HAP-1 (cell line): ENCODE measurements at places on chromosomes 1 and 21.
A peak's percentile ranks its signal among the peaks of the same experiment; 100 is the strongest.

DNA sequence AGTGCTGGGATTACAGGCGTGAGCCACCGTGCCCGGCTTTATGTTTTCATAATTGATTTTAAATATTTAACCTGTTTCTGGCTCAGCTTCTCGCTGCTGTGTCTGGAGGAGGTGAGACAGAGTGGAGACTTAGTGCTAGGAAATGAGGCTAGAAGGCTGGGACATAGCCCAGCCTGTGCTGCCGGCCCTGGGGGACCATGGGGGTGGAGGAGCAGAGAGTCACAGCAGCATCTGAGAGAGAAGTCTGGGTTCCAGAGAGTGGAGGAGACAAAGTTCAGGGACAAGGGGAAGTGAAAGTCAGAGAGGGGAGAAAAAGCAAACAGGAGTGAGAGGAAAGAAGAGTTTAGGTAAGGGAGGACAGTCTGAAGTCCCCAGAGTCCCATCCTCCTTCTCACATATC is 71.9 kb downstream of the LHX9 start:
- no peak for DNase-seq

DNA sequence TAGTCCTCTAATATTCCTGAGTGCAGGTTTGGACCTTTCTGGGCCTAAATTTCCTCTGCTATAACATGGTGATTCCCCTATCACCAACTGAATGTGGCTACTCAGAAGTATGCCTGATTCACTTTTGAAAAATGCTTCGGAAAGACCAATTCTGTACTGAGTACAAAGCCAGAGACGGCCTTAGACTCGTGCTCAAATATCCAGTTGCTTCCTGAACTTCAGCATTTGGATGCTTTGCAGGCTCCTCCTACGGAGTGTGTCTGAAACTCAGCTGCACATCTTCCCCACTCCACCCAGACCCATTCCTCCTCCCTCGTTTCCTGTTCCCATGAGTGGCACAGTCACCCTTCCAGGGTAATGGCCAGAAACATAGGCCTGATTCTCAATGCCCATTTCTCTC is 98.4 kb upstream of the GADD45A start:
- DNase-seq, result no peak

DNA sequence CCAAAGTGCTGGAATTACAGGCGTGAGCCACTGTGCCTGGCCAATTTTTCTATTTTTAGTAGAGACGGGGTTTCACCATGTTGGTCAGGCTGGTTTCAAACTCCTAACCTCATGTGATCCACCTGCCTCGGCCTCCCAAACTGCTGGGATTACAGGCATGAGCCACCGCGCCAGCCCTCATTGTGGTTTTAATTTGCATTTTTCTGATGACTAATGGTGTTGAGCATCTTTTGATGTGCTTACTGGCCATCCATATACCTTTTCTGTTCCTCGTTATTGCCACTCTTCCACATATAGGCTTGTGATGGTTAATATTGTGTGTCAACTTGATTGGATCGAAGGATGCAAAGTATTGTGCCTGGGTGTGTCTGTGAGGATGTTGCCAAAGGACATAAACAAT is 17.4 kb upstream of the ENAH start:
- DNase-seq, result no peak

DNA sequence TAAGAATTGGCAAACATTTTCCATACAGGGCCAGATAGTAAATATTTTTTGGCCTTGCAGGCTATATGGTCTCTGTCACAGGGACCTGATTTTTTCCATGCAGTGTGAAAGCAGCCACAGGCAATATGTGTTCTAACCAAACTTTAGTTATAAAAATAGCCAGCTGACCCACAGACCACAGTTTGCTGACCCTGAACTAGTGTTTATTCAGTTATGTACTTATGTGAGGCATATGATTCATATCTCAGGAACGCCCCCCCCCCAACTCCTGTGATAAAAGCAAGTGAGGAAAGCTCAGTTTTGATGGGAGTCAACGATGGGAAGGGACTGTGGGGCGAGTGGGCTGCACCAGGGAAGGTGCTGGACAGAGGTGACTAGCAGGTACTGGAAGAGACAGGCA is 80.1 kb downstream of the HMGB4 start:
- DNase-seq, result no peak

- no peak for DNase-seq
Observed at GRCh38 chr1:9841460-9841859, 17.7 kb upstream of the CLSTN1 start.

GRCh38 chr1:210899676-210900075 is 234.3 kb downstream of the KCNH1 start:
- no peak for DNase-seq

DNA sequence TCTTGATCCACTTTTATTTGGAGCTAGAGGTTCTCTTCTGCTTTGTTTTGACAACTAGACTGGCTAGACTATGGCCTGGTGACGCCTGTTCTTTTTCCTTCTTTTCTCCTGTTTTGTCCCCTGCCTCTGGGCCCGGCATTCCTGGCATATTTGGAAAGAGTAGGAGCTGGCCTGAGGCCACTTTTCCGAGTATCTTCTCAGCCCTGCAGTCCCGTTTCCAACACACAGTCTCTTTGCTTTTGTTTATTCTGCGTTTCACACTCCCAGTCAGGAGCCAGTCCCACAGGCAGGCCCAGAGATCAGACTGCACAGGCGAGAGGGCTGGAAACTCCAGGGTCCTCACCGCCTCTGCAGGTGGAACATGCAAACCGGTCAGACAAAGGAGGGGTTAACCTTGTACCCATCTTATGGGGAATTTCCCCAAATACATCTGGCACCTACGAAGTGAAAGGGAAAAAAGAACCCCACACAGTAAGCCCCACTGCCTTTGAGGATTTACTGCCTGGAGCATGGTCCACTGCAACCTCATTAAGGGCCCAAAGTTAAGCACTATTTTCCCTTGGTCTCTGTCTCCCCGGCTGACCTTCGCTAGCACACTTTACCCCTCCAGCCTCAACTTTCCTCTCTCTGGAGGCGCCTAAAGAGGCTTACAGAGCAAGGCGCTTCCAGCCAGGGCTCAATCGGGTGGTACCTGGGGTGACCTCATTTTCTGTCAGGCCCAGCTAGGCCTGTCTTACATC is 141.1 kb downstream of the TOMM20 start:
- peak; percentile 82 for DNase-seq

DNA sequence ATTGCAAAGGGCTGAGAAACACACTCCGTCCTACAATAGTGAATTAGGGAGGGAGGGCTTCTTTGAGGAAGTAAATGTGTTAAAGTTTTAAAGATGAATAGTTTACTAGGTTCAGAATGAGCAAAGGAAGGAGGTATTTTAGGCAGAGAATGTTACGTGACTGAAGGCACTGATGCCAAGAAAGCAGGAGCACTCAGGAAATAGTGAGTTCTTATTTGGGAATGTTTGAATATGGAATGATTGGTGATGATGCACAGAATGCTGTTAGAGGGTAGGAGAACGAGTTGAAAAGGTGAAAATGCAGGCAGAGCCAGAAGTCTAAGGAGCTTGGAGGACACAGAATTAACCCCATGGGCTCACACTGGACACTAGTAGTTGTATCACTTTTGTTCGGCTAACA is 108.0 kb downstream of the NRIP1 start:
- no peak for DNase-seq

- peak; percentile 43 for DNase-seq
Observed at GRCh38 chr1:153538315-153538821, 2.4 kb downstream of the S100A5 start.

GRCh38 chr1:180112091-180112490 is 42.6 kb upstream of the QSOX1 start:
- DNase-seq, result no peak

DNA sequence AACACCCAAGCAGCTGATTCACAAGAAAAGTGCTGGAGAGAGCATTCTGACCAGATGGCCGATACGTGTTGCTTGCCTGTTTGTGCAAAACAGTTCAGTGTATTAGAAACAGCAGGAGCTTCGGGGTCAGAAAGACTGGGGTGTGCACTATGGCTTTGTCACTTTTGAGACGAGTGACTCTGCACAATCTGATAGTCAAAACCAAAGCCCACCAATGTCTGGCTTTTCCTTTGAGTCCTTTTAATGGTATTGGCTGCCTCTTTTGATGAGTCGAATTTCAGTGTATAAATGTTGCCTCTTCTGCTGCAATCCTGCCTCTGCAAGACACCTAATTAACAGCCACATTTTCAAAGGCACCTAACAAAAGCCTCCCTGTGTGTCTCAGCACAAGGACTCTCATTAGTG is 444.6 kb downstream of the AJAP1 start:
- DNase-seq, result no peak

- DNase-seq, result no peak
Observed at GRCh38 chr1:3369446-3370076, 84.9 kb upstream of the ARHGEF16 start.

- no peak for DNase-seq
Observed at GRCh38 chr1:42639116-42639515, 19.1 kb upstream of the PPIH start.

DNA sequence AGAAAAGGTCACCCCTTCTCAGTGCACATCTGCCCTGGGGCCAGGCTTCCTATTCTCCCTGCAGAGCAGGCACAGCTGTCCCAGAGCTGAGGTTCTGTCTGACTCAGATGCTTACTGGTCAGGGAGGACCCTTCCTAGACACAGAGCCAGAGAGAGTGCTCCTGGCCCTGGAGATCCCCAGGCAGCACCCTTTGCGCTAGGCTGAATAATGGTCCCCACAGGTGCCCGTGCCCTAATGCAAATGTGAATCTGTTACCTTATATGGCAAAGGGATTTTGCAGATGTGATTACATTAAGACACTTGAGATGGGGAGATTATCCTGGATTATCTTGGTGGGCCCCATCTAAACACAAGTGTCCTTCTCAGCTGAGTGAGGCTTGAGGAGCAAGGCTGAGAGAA is 2.6 kb upstream of the TNNI1 start:
- no peak for DNase-seq

GRCh38 chr1:53340660-53341520 is 13.0 kb upstream of the LRP8 start:
- no peak for DNase-seq

GRCh38 chr21:15676935-15677334 is 52.8 kb upstream of the USP25 start:
- DNase-seq, result no peak

- peak; percentile 43 for DNase-seq
Observed at GRCh38 chr1:98556521-98557158, 104.9 kb upstream of the SNX7 start.

DNA sequence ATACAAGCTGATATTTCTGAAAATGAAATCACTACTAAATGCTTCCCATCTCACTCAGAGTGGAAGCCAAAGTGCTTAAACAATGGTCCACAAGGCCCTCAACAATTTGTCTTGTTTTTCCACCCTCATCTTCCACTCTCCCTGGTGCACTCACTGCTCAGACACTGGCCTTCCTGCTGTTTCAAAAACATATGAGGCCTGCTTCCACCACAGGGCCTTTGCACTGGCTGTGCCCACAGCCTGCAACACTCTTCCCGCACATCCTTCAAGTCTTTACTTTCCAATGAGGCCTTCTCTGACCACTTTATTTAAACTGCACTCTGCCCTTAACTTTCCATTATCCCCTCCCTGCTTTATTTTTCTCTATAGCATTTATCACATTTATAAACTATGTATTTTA is 53.8 kb downstream of the SYNJ1 start:
- DNase-seq, result no peak

GRCh38 chr1:163673759-163674151 is 352.0 kb downstream of the NUF2 start:
- no peak for DNase-seq

- DNase-seq, result no peak
Observed at GRCh38 chr1:150621497-150622302, 7.7 kb downstream of the ENSA start.

GRCh38 chr1:145891143-145891542 is 5.5 kb upstream of the ANKRD35 start:
- no peak for DNase-seq

- DNase-seq, result no peak
Observed at GRCh38 chr1:114100148-114100547, 53.5 kb downstream of the SYT6 start.

- DNase-seq, result no peak
Observed at GRCh38 chr1:231847612-231848397, 221.2 kb downstream of the DISC1 start.

- DNase-seq, result no peak
Observed at GRCh38 chr1:229372251-229372650, 29.4 kb upstream of the CCSAP start.

GRCh38 chr1:47926461-47926999 is 70.7 kb downstream of the TRABD2B start:
- no peak for DNase-seq

DNA sequence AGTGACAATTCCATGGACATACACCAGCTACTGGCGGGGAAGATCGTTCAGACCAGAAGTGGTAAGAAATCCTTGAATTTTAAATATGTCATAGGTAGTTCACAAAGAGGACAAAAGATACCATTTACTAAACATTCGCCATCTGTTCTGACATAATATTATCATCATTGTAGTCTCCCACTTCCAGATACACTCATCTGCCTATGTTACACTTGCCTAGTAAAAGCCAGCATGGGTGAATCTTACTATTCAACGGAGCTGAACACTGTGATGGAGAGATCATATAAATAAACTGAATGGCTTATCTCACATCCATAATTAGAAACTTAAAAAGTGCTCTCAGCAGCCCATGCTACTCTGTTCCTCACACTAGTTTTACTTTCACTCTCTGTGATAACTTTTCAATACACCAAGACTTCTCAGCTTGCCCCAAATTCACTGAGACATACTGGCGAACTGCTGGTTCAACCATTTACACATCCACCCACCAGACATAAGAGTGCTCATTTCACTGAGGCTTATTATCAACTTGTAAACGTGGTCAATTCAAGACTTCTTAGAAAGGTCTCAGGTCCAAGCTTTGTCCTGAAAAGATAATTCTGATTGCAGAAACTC is 463 bp upstream of the PRRC2C start:
- no peak for DNase-seq

DNA sequence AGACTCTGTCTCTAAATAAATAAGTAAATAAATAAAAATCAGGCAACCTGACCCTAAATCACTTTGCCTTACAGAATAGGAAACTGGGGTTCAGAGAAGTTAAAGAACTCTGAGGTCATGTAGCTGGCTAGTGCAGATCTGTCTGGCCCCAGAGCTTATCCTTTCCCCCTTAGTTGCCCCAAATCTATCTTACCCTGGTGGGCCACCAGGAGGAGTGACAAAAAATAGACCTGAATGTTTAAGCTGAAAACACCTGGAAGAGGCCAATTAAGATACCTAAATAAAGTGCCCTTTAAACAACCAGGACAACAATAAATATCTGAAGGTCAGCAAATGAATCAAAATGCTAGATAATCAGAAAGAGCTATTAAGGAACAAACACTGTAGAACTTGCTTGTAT is 59.7 kb downstream of the TEX35 start:
- no peak for DNase-seq

GRCh38 chr1:14323568-14324247 is 274.8 kb upstream of the KAZN start:
- no peak for DNase-seq

DNA sequence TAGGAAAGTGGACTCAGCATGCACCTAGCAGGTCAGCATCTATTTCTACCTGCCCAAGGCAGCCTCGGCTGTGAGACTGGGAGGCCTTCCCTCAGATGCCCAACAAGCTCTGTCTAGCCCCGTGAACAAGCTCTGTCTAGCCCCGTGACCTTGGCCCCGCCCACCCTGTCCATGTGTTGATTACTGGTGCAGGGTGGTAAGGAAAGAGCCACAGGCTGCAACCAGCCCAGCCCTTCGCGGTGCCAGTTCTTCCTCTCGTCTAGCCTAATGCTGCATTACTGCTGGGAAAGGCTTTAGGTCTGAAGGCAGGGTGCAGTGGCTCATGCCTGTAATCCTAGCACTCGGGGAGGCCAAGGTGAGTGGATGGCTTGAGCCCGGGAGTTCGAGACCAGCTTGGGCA is 2.2 kb downstream of the GPR153 start:
- peak; percentile 44 for DNase-seq

- peak; percentile 94 for DNase-seq
Observed at GRCh38 chr1:203273206-203273868, 32.0 kb upstream of the BTG2 start.

GRCh38 chr1:98906809-98907208 is 97.9 kb downstream of the PLPPR5 start:
- DNase-seq, result no peak
